Stimulated activated CD8-positive, alpha-beta memory T cell treated with anti-CD3 and anti-CD28 coated beads, Interleukin-4, amount 100 ng/mL, for 24 hours (primary cell): ENCODE measurements at places on chromosomes 6 and 20.

GRCh38 chr6:105256619-105257018 lies 76.8 kb upstream of the POPDC3 start:
- no peak for DNase-seq

- DNase-seq = no peak
Observed at GRCh38 chr6:148816117-148816516, 69.3 kb downstream of the UST start.

- DNase-seq = no peak
Observed at GRCh38 chr20:53804920-53805894, 211.6 kb upstream of the ZNF217 start.

GRCh38 chr6:14910692-14911547 lies 334.9 kb upstream of the JARID2 start:
- DNase-seq = no peak

- no peak for DNase-seq
Observed at GRCh38 chr20:61346996-61347395, 94.9 kb downstream of the CDH4 start.

DNA sequence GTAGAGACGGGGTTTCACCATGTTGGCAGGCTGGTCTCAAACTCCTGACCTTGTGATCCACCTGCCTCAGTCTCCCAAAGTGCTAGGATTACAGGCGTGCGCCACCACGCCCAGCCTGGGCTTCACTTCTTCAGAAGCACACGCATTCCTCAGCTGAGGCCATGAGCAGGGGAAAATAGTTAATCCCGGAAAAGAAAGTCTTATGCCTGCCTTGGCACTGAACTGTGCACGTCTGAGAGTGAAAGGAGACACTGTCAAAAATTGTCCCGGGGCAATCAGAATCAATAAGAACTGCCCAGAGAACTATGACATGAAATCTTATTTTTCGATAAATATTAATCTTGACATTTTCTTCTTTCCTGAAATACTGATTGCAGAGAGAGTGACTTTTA lies 2.8 kb downstream of the BTN2A2 start:
- DNase-seq = no peak
